ENCODE measurements at places on chromosomes 12 and 14. TPM values are rescaled to one million over a fixed set of nuclear protein-coding genes. Genes with fewer than 3 reads are reported as not detected.

ACSM4 gene
- total RNA-seq: not detected

SRRM4 gene
- under 0.01 TPM for total RNA-seq

TAS2R20 gene
- 0.68 TPM for total RNA-seq

ANO4 gene
- total RNA-seq: 4.4 TPM

EIF5 gene
- 155 TPM for total RNA-seq

KRT82 gene
- not detected for total RNA-seq
